ENCODE measurements at places on chromosomes 16 and 17.

- H3K4me3 ChIP-seq = no peak overlapping the region
- H3K27me3 ChIP-seq = no peaks in the 10 kb centered on the region
- H3K27ac ChIP-seq = peak overlapping the region; percentile 4
- H3K4me1 ChIP-seq = peaks cover 21% of the 10 kb centered on the region
- no peaks in the 10 kb centered on the region for H3K36me3 ChIP-seq
These were observed 93.0 kb downstream of the SEC14L1 start for GRCh38 chr17:77233635-77234334.

GRCh38 chr17:13288248-13288647 is 270.4 kb upstream of the ELAC2 start:
- H3K36me3 ChIP-seq = no peaks in the 10 kb centered on the region
- no peaks in the 10 kb centered on the region for H3K4me1 ChIP-seq
- no peak overlapping the region for H3K4me3 ChIP-seq

DNA sequence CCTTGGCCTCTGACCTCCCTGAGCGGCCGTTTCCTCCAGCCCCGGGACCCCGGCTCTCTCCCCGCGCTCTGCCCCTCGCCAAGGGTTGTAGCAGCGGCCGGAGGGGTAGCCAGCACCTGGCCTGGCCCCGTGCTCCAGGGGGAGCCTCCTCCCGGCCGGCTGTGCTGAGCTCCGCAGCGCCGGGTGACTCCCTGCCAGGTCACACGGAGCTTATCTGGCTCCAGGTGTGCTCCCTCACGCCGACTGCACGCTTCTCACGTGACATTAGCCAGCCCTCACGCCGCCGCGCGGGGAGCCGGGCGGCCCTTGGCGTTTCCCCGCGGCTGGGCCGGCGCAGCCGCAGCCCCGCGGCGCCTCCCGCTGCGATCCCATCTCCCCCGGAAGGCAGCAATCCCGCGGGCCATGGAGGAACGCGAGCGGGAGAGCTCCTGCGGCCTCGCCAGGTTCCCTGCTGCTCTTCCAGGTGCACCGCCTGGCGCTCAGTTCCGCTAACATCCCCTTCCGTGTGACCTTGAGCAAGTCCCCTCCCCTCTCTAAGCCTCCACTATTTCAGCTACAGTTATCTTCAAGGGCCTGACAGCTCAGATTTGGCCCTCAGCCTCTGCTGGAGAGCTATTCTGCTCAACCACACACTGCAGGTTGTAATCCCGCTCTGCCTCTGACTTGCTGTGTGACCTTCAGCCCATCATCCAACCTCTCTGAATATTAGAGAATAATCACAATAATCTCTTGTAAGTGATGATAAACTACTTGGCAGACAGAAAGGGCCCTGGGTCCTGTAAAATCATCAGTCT is 3.4 kb downstream of the MYO18A start:
- H3K27ac ChIP-seq = peak overlapping the region; percentile 89
- peak; percentile 45 for ATAC-seq
- no peaks in the 10 kb centered on the region for H3K27me3 ChIP-seq
- no peaks in the 10 kb centered on the region for H3K4me1 ChIP-seq
- no peaks in the 10 kb centered on the region for H3K36me3 ChIP-seq

GRCh38 chr17:14739656-14740431 is 439.0 kb downstream of the HS3ST3B1 start:
- no peak overlapping the region for H3K4me3 ChIP-seq
- no peaks in the 10 kb centered on the region for H3K4me1 ChIP-seq

- H3K4me1 ChIP-seq = no peaks in the 10 kb centered on the region
- H3K27ac ChIP-seq = no peak overlapping the region
- H3K36me3 ChIP-seq = no peaks in the 10 kb centered on the region
- no peak for ATAC-seq
- no peaks in the 10 kb centered on the region for H3K27me3 ChIP-seq
These were observed 3.3 kb upstream of the CCL15 start for GRCh38 chr17:36004594-36005108.

DNA sequence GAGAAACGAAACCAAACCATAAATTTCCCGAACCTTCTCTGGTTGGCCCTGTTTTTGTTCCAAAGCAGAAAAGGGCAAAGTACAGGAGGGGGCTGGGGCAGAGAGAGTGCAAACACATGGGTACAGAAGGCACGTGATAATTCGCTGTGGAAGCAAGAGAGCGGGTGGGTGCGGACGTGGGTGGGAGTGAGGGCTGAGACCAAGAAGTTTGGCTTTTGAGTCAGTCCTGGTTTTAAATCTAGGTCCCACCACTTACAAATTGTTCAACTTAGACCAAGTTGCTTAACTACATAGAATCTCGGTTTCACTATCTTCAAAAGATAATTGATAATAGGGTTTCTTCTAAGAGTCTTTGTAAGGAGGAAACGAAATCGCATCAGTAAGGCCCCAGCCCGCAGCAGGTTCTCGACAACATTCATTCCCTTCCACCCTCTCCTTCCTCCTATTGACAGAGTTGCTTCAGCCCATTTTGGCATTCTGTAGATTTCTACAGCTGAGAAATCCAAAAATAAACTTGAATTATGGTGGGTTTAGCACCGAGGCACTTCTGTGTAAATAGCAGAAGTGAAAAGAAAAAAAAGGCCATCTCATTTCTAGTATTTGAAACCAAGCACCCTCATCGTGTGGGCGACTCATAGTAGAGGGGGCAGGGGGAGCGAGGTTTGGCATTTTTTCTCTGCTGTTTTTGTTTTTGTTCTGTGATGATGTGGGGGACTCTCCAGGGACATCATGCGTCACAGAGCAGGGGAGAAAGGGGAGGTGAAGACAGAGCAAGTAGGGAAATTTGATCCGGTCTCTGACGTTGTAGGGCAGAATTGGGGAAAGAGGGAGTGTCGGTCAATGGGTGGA is 33.6 kb upstream of the CCR7 start:
- H3K36me3 ChIP-seq = no peaks in the 10 kb centered on the region
- H3K4me3 ChIP-seq = no peak overlapping the region
- no peaks in the 10 kb centered on the region for H3K27me3 ChIP-seq

DNA sequence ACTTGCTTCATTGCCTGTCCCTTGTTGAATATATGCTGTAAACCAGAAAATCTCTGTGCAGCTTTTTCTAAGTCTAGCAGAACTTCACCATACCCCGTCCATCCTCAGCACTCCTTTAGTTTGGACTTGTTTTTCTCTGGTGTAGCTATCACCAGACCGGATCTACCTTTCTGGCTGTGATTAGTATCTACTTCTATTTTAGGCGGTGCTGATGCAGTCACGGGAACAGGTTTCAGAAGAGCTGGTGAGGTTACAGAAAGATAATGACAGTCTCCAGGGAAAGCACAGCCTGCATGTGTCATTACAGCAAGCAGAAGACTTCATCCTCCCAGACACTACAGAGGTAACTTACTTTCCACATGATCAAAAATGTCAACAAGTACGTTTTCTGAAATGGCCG is 46.4 kb downstream of the NUP88 start:
- peaks cover 100% of the 10 kb centered on the region for H3K36me3 ChIP-seq
- no peak for ATAC-seq
- H3K4me1 ChIP-seq = no peaks in the 10 kb centered on the region
- no peak overlapping the region for H3K27ac ChIP-seq
- H3K27me3 ChIP-seq = no peaks in the 10 kb centered on the region
- no peak overlapping the region for H3K4me3 ChIP-seq

- no peaks in the 10 kb centered on the region for H3K4me1 ChIP-seq
- peak overlapping the region; percentile 7 for H3K27ac ChIP-seq
- no peaks in the 10 kb centered on the region for H3K36me3 ChIP-seq
- H3K4me3 ChIP-seq = no peak overlapping the region
These were observed 146.8 kb downstream of the CLEC16A start for GRCh38 chr16:11091021-11091785.

- H3K36me3 ChIP-seq = no peaks in the 10 kb centered on the region
- no peak for ATAC-seq
- H3K27me3 ChIP-seq = no peaks in the 10 kb centered on the region
- peaks cover 72% of the 10 kb centered on the region for H3K4me1 ChIP-seq
These were observed 144.7 kb upstream of the TBX2 start for GRCh38 chr17:61254904-61255303.

GRCh38 chr16:185213-185612 is 5.0 kb downstream of the HBQ1 start:
- H3K27me3 ChIP-seq = peaks cover 12% of the 10 kb centered on the region
- no peak for ATAC-seq
- H3K4me1 ChIP-seq = peaks cover 7% of the 10 kb centered on the region
- H3K36me3 ChIP-seq = no peaks in the 10 kb centered on the region
- no peak overlapping the region for H3K4me3 ChIP-seq

- peak; percentile 48 for ATAC-seq
- no peaks in the 10 kb centered on the region for H3K27me3 ChIP-seq
- peaks cover 13% of the 10 kb centered on the region for H3K4me1 ChIP-seq
- no peak overlapping the region for H3K4me3 ChIP-seq
- H3K27ac ChIP-seq = peak overlapping the region; percentile 68
These were observed 129.3 kb downstream of the NTN1 start for GRCh38 chr17:9150446-9151090.

GRCh38 chr17:65293584-65294180 is 156.5 kb downstream of the RGS9 start:
- no peaks in the 10 kb centered on the region for H3K36me3 ChIP-seq
- no peaks in the 10 kb centered on the region for H3K27me3 ChIP-seq
- no peak overlapping the region for H3K27ac ChIP-seq

DNA sequence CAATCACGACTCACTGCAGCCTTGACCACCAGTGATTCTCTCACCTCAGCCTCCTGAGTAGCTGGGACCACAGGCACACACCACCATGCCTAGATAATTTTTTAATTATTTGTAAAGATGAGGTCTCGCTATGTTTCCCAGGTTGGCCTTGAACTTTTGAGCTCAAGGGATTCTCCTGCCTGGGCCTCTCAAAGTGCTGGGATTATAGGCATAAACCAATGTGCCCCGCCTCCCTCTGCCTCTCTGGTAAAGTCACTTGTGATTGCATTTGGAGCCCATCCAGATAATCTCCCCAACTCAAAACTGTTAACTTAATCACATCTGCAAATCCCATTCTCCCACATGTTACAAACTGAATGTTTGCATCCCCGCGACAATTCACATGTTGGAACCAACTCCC is 11.8 kb upstream of the PECAM1 start:
- H3K4me1 ChIP-seq = no peaks in the 10 kb centered on the region
- H3K4me3 ChIP-seq = no peak overlapping the region
- H3K27me3 ChIP-seq = no peaks in the 10 kb centered on the region
- H3K27ac ChIP-seq = no peak overlapping the region

GRCh38 chr16:85335584-85336491 is 223.6 kb upstream of the CIBAR2 start:
- no peaks in the 10 kb centered on the region for H3K36me3 ChIP-seq
- H3K4me1 ChIP-seq = no peaks in the 10 kb centered on the region
- no peak for ATAC-seq
- no peaks in the 10 kb centered on the region for H3K27me3 ChIP-seq

DNA sequence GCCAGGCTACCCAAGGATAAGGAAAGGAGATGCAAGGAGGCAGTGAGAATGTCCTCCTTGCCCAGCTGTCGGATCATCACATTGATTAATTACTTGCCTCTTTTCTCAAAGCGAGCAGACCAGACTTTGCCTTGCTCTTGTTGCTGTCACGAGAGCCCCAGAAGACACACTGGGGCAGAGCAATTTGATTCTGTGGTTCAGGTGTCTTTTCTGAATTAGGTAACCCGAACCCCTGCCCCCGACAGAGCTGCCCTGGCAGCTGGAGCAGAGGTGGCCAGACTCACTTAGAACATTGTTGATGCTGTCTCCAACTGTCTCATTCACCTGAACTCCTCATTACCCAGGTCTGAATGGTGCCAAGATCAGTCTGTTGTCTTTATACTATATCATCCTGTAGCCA is 34.3 kb downstream of the VAT1L start:
- no peak overlapping the region for H3K4me3 ChIP-seq
- ATAC-seq = no peak
- no peaks in the 10 kb centered on the region for H3K36me3 ChIP-seq
- no peaks in the 10 kb centered on the region for H3K4me1 ChIP-seq
- H3K27me3 ChIP-seq = peaks cover 29% of the 10 kb centered on the region
- no peak overlapping the region for H3K27ac ChIP-seq

DNA sequence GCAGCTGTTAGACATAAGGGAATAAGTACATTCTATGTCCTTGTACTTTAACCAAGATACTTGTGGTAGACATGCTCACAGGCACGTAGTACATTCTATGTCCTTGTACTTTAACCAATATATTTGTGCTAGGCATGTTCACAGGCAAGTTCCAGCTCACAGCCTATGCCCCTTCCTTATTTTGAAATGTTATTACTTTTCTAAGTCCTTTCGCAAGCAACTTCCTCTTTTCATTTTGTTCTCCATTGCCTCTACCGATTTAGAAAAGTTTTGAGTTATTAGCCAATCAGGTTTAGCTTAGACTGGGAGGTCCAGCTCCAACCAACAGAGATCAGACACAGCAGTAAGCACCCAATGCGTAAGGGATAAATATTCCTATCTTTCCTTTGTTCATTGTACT is 60.1 kb upstream of the NUDT7 start:
- H3K27ac ChIP-seq = no peak overlapping the region
- peaks cover 42% of the 10 kb centered on the region for H3K27me3 ChIP-seq
- no peaks in the 10 kb centered on the region for H3K4me1 ChIP-seq
- H3K36me3 ChIP-seq = no peaks in the 10 kb centered on the region
- ATAC-seq = no peak
- no peak overlapping the region for H3K4me3 ChIP-seq

GRCh38 chr16:57264381-57264780 is 19.3 kb downstream of the ARL2BP start:
- no peak overlapping the region for H3K4me3 ChIP-seq
- H3K27ac ChIP-seq = no peak overlapping the region
- H3K4me1 ChIP-seq = no peaks in the 10 kb centered on the region

DNA sequence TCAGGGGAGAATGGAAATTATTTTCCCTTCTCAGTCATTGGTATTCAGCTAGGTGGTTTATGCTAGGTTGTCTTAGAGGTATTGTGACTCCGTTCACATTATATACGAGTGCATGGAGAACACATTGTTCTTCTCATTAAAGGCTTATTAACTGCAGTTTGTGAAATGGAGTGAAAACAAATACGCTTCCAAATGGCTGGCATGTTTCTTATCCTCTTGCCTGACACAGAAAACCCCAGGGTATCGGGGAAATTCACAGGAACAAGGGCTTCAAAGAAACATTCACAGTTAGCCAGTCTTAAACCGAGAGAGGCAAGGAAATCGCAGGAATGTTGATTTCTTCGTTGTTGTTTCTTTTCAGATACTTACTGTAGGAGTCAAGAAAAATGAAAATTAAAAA is 1047.9 kb upstream of the RBFOX1 start:
- H3K4me1 ChIP-seq = no peaks in the 10 kb centered on the region
- no peak overlapping the region for H3K4me3 ChIP-seq
- no peak overlapping the region for H3K27ac ChIP-seq
- no peaks in the 10 kb centered on the region for H3K27me3 ChIP-seq
- ATAC-seq = no peak

DNA sequence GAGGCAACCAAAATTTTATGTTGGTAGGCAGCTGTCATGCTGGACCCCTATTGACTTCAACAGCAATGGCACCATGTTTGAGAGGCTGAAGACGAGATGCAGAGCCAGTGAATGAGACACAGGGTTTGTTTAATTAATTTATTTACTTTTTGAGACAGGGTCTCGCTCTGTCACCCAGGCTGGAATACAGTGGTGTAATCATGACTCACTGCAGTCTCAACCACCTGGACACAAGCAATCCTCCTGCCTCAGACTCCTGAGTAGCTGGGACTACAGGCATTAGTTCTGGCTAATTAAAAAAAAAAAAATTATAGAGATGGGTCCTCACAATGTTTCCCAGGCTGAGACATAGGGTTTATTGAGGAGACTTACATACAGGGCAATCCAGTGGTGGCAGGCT is 36.2 kb upstream of the PPM1D start:
- no peaks in the 10 kb centered on the region for H3K4me1 ChIP-seq
- H3K4me3 ChIP-seq = no peak overlapping the region
- H3K27ac ChIP-seq = no peak overlapping the region
- no peaks in the 10 kb centered on the region for H3K27me3 ChIP-seq

GRCh38 chr17:32992321-32993033 is 830 bp downstream of the SPACA3 start:
- H3K36me3 ChIP-seq = no peaks in the 10 kb centered on the region
- peaks cover 32% of the 10 kb centered on the region for H3K27me3 ChIP-seq
- no peak for ATAC-seq

All from gastroesophageal sphincter (tissue), 4 donors.